Activated naive CD4-positive, alpha-beta T cell treated with anti-CD3 and anti-CD28 coated beads, Interleukin-2, amount 50 U/mL, for 72 hours (primary cell): ENCODE measurements at places on chromosomes 12 and 14. TPM values are rescaled to one million over a fixed set of nuclear protein-coding genes. Genes with fewer than 3 reads are reported as not detected.

RDH16 gene
- total RNA-seq: 0.29 TPM

TRHDE gene
- not detected for total RNA-seq

RBP5 gene
- not detected for total RNA-seq

ST8SIA1 gene
- total RNA-seq: 1.7 TPM

NRDE2 gene
- 21.1 TPM for total RNA-seq

PRB2 gene
- not detected for total RNA-seq

HOXC6 gene
- total RNA-seq: not detected

IFNG-AS1 gene
- not detected for total RNA-seq

JAG2 gene
- total RNA-seq: 4.3 TPM
